ENCODE measurements at places on chromosomes 1 and 21.
A peak's percentile ranks its signal among the peaks of the same experiment; 100 is the strongest.

DNA sequence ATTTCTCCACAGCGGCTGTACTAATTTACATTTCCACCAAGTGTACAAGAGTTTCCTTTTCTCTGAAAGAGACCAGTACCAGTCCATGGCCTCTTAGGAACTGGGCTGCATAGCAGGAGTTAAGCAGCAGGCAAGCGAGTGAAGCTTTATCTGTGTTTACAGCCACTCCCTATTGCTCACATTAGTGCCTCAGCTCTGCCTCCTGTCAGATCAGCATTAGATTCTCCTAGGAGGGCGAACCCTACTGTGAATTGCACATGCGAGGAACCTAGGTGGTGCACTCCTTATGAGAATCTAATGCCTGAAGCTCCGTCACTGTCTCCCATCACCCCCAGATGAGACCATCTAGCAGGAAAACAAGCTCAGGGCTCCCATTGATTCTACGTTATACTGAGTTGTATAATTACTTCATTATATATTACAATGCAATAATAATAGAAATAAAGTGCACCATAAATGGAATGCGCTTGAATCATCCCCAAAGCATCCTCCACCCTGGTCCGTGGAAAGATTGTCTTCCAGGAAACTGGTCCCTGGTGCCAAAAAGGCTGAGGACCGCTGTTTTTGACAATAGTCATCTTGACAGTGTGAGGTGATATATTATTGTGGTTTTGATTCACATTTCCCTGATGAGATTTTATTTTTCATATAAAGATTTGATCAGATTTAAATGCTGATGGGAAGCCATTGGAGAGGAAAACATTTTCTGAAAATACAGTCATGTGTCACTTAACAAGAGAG, 45.5 kb upstream of the MRPS6 start:
- no peak for DNase-seq

DNA sequence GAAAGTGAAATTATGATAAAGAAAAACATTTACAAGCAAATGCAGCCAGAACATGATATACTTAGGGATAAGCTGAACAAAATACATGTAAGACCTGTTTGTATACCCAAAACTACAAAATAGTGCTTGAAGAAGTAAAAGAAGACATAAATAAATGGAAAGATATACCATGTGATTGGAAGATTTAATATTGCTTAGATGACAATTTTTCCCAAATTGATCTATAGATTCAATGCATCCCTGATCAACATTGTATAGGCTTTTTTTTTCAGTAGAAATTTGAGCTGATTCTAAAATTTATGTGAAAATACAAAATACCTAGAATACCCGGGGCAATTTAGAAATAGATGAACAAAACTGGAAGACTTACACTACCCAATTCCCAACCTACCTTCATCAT, 76.4 kb downstream of the GABPA start:
- DNase-seq, result no peak

GRCh38 chr21:44984792-44985440, 45.1 kb downstream of the SLX9 start:
- no peak for DNase-seq

- DNase-seq, result no peak
These were observed 5.8 kb downstream of the CASQ1 start for GRCh38 chr1:160196143-160196542.

- no peak for DNase-seq
These were observed 4.1 kb downstream of the CRYZ start for GRCh38 chr1:74728736-74729135.

DNA sequence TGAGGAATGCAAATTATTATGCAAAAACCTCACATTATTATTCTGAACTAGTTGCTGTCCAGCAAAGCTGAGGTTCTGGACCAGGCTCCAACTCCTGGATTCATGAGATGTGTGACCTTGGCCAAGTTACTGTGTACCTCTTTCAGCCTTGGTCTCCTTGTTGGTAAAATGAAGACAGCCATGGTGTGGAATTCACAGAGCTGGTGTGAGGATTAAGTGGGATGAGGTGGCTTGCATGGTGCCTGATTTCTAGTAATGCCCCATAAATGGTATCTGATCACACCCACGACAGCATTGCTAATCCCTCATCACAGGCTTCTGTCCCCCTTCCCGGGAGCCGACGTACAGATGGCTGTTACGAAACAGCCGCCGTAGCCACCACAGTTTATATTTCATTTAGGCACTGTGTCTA, 59.6 kb downstream of the PGBD5 start:
- DNase-seq, result no peak

DNA sequence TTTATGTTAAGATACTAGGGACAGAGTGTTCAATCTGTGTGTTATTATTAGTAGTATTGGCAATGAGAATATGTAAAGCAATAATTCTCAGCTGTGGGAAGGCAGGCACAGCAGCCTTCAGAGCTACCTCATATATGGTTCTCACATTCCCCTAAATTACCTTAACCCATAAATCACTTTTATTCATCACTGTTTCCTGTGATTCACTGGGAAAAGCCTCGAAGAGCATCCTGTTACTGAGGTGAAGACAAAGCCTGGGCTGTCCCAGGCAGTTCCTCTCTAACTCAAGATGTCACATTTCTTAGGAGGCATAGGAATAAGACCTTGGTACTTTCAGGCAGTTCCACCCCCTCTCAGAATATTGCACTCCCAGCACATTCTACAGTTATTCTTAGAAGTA, 965.7 kb downstream of the NCAM2 start:
- no peak for DNase-seq

GRCh38 chr21:35482933-35483662, 434.0 kb upstream of the RUNX1 start:
- no peak for DNase-seq

DNA sequence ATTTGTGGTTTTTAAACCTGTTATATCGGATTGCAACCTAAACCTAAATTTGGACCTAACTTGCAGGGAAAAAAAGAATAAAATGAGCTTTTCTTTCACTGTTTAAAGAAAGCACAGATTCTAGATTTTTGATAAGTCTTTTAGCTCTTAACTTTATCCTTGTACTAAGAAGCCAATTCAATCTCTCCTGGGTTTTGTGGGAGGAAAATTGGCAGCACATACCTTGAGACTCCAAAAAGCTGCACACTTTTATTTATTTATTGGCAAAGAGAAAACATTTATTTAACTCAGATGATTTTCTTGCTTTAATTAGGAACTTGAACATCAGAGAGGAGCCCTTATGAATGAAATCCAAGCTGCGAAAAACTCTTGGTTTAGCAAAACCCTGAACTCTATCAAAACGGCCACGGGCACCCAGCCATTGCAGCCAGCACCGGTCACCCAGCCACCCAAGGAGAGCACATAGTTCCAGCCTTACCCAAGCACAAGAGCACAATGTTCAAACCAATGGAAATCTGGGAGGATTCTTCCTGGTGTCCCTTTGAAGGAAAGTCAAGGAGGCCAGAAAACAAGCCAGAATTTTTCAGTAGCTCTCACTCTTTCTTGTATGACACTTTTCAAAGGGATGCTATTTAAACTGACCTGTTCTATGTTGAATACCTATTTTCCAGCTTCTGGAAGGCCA, 10.1 kb upstream of the CACYBP start:
- no peak for DNase-seq

DNA sequence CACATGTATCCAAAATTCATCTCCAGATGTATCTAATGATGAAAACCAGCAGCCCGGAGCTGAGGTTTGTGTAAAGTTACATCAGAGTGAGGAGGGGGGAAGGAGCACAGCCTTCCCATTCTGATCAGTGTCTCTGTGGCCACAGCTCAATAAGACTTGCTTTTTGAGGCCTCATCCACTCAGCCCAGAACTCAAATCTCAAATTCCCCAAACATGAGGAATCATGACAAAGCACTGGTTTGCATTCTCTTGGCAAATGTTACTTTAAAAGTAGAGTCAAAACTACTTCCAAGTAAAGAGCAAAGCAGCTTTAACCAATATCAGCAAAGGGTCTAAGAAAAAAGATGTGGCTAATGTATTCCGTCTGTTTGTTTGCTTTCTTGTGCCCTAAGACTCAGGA, 30.9 kb downstream of the CCN1 start:
- DNase-seq, result no peak

GRCh38 chr21:35451276-35451675, 402.2 kb upstream of the RUNX1 start:
- no peak for DNase-seq

GRCh38 chr1:150841626-150842025, 33.6 kb upstream of the CTSK start:
- no peak for DNase-seq

GRCh38 chr1:159007726-159008125, 2.0 kb upstream of the IFI16 start:
- DNase-seq, result no peak

- DNase-seq, result no peak
These were observed 15.6 kb downstream of the UTP11 start for GRCh38 chr1:38028105-38028591.

- DNase-seq, result no peak
These were observed 3.4 kb downstream of the GDAP2 start for GRCh38 chr1:117925981-117926380.

GRCh38 chr1:59497616-59498015, 200.7 kb downstream of the FGGY start:
- no peak for DNase-seq

DNA sequence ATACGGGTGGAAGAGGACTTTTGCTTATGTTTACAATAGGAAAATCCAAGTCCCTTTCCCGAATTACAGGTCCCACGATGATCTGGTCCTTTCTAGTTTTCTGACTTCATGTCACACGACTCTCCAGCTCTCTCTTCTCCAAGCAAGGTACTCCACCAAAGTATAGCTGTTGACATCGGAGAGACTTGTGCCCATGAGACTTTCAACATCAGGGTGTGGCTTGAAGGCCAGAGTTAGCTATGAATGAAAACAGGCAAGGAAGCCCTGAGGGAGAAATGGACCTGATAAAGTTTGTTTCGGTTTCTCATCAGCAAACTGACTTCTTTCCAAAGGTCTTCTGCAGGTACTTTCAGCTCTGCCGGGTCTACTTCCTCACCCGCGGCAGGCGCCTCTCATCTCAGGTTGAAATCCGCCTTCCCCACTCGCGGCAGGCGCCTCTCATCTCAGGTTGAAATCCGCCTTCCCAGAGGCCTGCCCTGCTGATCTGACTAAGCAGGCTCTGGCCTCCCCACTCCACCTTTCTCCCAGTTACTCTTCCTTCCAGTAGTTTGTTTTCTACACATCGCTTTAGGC, 2.1 kb upstream of the PER3 start:
- no peak for DNase-seq

DNA sequence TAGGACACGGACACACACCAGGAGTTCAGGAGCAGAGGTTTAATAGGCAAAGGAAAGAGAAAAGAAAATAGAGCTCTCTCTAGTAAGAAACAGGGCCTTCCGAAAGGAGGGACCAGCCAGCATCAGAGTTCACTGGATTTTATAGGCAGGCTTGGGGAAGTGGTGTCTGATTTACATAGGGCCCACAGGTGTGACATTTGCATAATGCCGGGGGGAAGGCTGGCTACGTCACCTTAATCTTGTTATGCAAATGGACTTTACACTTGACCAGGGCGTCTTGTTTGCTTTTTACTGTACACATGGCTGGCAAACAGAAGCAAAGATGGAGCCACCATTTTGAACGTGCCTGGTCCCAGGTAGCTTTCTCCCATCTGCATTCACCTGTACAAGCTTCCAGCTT, at the start of gene OR14A16:
OR14A16 (minus strand) TSS at position 97 of the 400 bp plus-strand sequence. CDS start 8,390 bp downstream, outside the sequence.
- DNase-seq, result peak; percentile 19

- no peak for DNase-seq
These were observed 12.0 kb upstream of the LPGAT1 start for GRCh38 chr1:211842518-211842917.

DNA sequence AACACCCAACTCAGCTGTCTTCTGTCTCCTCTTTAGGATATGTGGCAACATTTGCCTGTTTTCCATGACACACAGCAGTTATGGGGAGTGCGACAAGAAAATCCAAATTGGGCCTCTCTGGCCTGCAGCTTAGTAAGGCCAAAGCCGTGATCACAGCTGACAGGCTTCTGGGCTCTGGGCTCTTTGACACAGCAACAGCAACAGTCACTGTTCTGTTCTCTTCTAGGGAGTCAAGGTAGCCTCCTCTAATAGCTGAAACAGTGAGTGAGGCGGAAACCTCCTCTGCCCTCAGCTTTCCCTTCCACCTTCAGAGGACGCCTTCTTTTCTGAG, 19.0 kb downstream of the CLCA1 start:
- DNase-seq, result no peak

DNA sequence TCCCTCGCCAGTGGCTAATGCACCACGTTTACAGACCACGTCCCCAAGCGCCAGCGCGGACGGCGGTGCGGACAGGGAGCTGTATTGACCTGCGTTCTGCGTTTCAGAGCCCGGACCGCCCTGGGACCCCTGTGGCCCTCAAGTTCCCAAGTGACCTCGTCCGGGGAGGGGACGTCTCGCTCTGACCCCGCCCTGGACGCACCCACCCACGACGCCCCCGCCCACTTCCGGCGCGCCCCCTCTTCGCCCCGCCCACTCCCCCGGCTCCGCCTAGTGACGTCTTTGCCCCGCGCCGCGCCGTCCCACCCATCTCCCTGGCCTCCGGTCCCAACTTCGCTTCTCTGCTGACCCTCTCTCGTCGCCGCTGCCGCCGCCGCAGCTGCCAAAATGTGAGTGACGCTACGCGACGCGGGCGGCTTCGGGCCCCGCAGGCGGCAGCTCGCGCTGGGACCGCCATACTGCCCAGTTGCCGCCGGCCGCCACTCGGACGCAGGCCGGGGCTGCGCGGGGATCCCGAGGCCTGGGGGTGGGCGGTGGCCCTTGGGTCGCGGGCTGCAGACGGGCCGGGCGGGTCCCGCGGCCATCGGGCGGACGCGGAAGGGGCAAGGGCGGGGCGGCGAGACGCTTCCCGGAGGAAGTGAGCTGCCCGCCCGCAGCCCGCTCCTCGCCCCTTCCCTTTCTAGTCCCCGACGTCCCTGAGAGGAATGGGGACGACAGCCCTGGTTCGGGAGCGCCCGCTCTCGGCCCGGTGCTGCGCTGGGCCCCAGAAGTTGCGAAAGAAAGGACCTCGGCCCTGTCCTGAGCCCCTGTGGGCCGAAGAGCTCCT, at the start of gene VAMP3:
VAMP3 (plus strand) TSS at position 300 of the 826 bp plus-strand sequence; CDS start at position 388, 88 bp downstream.
- peak; percentile 71 for DNase-seq

DNA sequence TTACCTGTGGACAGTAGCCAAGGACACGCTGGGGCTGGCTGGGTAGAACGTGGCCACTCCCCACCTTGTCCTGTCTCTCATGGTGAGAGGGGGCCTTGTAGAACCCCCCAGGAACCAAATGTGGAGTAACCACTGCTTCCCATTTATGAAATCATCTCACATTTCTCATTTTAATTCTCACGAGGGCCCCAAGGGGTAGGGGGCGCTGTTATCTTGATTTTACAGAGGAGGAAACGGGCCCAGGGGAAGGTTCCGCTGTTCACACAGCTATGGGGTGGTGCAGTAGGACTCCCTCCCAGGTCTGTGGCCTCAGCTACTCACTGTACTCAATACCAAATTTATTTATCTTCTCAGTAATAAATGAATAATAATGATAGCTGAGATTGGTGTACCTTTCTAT, 5.5 kb downstream of the SMPDL3B start:
- peak; percentile 7 for DNase-seq

GRCh38 chr1:161725908-161726472, 4.6 kb downstream of the FCRLB start:
- peak; percentile 12 for DNase-seq

DNA sequence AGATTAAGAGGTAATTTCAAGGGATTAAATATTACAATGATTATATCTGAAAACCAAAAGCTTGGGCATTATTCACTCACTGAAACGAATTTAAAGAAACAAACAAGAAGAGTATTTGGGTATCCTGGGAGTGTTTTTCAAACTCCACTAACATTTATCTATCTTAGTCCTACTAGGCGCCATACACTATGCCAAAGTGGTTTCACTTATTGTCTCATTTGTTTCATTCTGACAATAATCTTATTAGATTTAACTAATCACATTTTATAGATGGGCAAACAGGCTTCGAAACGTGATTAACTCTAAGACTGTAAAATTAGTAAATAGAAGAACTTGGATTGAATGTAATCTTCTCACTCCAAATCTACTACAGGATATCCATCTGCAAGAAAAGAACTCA, 25.4 kb downstream of the ASH1L start:
- DNase-seq, result no peak
